ENCODE measurements at places on chromosomes 5 and 9. TPM values are rescaled to one million over a fixed set of nuclear protein-coding genes. Genes with fewer than 3 reads are reported as not detected.

Gene CARD9
- 2.0 TPM for total RNA-seq

Gene AQP3
- 1.1 TPM for total RNA-seq

- DNase-seq, result no peak
These were observed 22.4 kb downstream of the GOLGA2 start for GRCh38 chr9:128253140-128253990.

- DNase-seq, result no peak
These were observed 1.4 kb downstream of the HDHD3 start for GRCh38 chr9:113375057-113376023.

- no peak for DNase-seq
These were observed 34.7 kb downstream of the SH3RF2 start for GRCh38 chr5:145971108-145971507.

- no peak for DNase-seq
These were observed 265.7 kb downstream of the HSPA4 start for GRCh38 chr5:133317558-133317957.

DNA sequence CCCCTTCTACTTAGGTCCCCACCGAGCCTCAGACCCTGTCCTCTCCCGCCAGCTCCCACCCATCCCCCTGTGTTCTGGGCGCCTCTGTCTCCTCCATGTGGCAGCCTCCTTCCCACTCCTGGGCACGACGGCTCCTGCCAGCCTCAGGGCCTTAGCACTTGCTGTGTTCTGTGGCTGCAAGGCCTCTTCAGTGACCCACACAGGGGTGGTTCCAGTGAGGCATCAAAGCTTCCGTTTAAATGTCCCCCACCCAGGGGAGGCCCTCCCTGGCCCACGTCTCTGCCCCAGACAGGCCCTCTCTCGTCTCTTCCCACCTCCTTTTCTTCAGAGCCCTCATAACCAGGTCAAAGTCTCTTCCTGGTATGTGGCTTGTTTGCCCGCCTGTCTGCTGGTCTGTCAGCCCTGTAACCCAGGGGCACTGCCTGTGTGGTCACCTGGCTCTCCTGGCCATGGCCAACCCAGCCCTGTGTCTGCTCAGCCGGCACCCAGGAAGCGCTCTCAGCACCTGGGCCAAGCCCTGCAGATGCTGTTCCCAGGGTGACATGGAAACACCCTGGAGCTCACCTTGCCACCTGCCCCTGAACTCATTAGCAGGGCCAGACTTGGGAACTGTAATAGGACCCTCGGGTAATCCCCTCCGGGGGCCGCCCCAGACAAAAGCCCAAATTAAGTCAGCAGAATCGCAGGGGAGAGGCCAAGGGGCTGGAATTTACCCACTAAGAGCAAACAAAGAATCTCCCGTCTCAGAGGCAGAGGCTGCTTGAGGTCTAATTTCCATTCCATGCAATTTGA is 33.7 kb downstream of the LHX3 start:
- DNase-seq, result no peak

- no peak for DNase-seq
These were observed 39.7 kb upstream of the IL7R start for GRCh38 chr5:35816881-35817521.

DNA sequence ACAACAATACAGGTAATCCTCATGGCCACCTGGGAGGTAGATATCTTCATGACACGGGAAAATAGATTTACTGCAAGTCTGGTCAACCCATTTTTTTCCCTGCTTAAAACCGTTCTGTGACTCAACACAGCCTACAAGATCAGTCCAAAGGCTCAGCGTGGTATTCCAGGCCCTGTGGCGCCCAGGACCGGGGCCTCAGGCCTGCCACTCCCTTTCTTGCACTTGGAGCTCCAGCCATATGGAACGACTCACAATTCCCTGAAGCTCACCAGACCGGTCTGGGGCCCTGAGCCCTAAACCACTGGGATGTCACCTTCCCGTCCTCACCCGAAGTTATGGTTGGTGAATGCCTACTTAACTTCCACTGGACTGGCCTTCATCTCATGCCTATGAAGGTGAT is 6.5 kb upstream of the MLANA start:
- DNase-seq, result no peak

DNA sequence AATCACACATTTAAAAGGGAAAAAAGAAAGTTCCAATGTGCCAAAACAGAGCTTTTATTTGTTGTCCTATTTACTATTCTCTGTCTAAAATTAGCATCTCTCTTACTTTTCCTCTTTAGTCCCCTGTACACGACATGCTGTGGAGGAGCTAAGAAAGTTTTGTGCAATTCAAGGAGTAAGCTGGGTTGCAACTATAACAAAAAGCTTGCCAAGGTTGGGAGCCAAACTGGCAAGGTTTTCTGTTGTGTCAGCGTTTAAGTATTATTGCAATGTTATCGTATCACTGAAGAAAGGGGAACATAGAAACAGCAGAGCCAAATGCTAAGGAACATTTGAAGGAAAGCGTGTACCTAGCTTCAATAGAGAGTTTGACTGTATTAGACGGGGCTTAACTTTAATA is 680.8 kb downstream of the CETN3 start:
- no peak for DNase-seq

All from kidney epithelial cell (primary cell).